ENCODE measurements at places on chromosomes 6 and 20.

GRCh38 chr6:7787137-7787608 is 61.3 kb downstream of the BMP6 start:
- DNase-seq, result no peak

- DNase-seq, result no peak
Observed at GRCh38 chr6:31405996-31406395, 2.6 kb downstream of the MICA start.

- no peak for DNase-seq
Observed at GRCh38 chr20:36435592-36436541, 105.5 kb upstream of the MYL9 start.

DNA sequence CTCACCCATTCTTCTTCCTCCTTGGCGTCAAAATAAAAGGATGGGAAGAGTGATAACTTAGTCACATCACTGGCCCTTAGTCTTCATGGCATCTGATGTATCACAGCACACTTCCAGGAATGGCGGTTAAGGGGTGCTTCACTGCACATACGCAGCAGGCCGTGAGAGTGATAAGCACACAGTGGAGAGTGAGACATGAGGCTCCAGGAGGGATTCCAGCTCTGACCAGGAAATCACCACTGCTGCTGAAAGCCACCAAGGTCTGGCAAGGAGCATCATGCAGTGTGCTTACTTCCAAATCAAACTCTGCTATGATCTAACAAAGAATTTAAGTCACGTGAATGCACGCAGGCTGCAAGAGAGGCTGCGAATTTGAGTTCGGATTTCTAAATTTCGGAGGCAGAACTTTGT is 62.4 kb downstream of the ARID1B start:
- DNase-seq, result no peak

DNA sequence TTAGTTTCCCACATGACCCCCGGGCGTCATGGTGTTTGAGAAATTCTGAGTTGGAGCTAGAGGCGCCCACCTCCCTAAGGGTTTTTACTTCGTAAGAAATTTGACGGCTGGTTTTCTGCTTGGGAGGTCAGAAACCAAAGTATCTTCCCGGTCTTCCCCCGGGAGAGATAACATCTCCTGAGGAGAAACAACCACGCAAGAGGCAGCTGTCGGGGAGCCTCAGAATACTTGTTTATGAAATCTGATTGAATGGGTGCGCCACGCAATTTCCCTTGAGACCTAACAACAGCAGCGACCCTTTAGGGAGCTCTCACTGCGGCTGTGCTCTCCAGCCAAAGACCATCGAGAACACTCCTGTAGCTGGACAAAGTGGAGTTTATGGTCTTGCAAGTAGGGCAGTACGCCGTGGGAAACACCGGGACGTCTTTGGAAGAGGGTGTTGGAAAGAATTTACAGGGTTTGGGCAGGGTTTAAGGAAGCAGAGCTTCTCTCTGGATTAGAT is 608 bp upstream of the EIF2S2 start:
- DNase-seq, result peak; percentile 66

GRCh38 chr6:158039178-158039557 is 57.5 kb downstream of the SYNJ2 start:
- DNase-seq, result no peak

DNA sequence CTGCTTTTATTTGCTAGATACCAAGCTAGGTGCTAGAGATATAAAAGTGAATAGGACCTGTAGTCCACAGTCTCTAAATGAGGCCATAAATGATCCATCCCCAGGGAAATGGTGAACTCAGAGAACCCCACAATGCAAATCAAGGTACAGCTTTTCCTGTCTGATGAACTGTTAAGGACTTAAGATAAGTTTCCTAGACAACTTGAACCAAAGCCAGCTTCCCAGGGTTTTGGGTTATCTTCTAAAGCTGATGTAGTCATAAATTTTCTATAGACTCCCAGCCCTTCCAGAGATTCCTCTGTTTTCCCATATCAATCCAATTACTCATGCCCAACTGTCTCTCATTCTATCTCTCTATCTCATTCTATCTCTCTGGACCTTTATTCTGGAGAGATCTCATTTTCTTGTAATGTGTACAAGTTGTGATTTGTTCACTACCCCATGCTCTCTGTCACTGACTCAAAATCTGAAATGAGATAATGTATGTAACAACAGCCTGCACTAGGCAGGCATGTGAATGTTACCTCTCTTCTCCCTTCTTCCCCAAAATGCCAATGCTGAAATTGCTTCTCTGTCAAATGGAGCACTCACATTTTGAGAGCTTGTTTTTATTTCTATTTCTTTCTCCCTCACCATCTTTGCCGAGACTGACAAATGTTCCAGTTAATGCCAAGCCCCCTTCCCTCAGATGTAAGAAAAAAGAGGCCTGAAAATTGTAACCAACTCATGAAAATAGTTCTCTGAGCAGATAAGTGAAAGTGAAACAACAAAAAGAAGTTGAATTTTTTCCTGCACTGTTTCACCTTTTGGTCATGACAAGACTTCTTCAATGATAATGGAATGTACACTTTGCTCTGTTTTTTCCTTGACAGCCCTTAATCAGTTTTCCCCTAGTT is 279.9 kb downstream of the SLC35F1 start:
- DNase-seq, result no peak

GRCh38 chr6:53651205-53651763 is 14.3 kb downstream of the KLHL31 start:
- peak; percentile 77 for DNase-seq

GRCh38 chr6:147724454-147724853 is 216.0 kb downstream of the SAMD5 start:
- no peak for DNase-seq

- DNase-seq, result no peak
Observed at GRCh38 chr6:90536520-90536919, 50.4 kb downstream of the MAP3K7 start.

DNA sequence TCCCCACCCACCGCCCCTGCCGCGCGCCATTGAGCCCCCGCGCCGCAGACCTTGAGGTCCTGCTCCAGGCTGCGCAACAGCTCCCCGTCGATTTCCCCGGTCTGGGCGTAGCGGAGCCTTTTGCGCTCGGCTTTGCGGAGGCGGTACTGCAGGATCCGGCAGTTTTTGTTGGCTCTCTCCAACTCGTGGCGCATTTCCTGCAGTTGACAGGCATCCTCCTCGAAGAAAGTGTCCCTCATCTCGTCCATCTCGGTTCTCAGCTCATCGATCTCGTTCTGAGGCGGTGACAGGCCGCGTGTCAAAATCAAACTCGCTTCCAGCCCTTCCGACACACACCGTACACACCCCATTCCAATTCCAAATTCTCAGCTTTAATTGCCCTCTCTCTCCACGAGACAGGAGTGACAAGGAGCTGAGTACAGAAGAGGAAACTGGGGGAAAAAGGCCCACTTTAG is 4.3 kb downstream of the MTCL3 start:
- peak; percentile 65 for DNase-seq

DNA sequence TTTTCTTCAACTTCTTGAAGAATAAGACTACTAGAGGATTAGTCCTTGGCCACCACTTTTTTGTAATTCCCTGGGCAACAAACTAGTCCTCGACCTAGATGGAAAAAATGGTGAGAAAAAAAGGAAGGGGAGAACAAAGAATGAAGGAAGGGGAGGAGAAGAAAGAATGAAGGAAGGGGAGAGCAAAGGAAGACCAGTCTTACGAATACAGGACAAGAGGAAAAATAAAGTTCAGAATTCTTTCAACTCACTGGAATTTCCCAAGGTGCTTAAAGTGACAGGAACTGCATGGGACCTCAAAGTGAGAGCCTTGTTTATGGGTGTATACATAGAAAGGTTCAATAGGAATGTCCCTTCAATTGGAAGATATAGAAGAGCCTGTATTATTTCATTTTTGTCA is 509.3 kb upstream of the JARID2 start:
- no peak for DNase-seq

GRCh38 chr20:10536531-10536930 is 101.4 kb downstream of the SLX4IP start:
- peak; percentile 56 for DNase-seq

GRCh38 chr6:2753110-2753489 is 2.4 kb upstream of the MYLK4 start:
- no peak for DNase-seq

DNA sequence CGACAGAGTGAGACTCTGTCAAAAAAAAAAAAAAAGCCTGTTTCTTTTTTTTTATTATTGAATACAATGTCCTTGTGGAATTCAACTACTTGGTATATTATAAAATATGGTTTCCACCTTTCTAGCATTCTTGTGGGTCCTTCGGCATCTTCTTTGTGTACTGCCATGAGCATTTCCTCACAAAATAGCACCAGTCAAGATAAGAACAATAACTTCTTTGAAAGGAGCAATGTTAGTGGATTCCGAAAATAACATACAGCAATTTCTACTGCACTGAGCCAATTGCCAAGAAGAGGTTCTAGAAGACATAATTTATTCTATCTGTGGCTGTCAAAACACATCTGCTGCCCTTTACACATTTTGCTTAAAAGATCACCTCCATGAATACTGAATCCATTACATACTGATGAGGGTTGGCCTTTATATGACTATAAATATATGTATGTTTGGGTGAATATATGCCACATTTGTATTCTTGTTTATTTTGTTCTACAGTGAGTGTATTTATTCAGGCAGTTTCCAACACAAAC is 19.1 kb upstream of the SPTLC3 start:
- DNase-seq, result no peak

DNA sequence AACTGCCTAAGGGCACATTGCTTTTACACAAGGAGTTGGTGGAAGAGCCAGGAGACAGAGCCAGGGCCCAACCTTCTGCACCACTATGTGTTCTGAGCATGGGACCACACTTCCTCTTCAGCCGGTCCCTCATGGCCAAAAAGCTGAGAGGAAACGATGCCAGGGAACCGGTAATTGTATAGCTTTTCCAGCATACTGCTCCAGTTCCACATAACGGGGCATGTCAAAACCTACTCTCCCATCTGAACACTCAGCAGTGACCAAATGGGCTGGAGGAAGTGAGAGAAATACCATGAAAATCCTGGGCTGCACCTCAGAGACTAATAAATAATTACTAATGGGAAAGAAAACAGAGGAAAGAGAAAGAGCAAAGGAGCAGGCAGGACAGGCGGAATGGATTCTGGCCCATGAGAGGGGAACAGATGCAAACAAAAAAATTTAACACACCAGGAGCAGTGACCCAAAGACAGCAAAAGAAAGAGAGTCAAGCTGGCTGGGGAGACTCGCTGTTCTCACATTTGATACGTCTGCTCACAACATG is 52.0 kb upstream of the BMP2 start:
- DNase-seq, result no peak

GRCh38 chr20:4091490-4092479 is 76.4 kb upstream of the RNF24 start:
- DNase-seq, result no peak

- DNase-seq, result peak; percentile 33
Observed at GRCh38 chr6:142207265-142207877, 60.3 kb downstream of the VTA1 start.

DNA sequence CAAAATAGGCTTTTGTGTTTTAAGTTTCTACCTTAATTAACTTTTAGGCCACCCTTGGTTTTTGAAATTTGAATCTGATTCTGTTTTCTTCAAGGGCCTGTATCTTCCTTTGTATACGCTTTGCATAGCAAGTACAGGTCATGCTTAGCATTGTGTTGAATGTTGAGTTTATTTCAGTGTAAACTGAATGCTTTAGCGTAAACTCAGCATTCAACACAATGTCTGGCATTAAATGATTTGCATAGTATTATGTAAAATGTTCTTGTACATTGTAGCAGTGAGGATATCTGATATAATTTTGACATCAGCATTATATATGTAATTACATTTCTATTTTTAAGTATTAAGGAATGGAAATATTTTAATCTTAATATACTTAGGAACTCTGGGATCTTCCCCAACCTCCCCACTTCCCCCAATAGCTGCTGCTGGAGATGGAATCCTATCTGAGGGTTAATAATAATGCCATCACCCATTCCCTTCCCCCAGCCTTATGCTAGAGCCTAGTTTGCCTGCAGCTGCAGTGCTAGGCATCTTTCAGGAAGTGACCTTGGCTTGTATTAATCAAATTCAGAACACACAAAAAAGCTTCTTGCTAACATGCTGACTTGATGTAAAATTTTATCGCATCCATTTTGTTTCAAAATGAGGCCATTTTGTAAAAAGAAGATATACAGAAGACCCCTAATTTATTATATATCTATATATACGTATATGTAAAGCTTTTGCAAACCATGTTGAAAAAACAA is 73.1 kb downstream of the NCOA3 start:
- peak; percentile 58 for DNase-seq

DNA sequence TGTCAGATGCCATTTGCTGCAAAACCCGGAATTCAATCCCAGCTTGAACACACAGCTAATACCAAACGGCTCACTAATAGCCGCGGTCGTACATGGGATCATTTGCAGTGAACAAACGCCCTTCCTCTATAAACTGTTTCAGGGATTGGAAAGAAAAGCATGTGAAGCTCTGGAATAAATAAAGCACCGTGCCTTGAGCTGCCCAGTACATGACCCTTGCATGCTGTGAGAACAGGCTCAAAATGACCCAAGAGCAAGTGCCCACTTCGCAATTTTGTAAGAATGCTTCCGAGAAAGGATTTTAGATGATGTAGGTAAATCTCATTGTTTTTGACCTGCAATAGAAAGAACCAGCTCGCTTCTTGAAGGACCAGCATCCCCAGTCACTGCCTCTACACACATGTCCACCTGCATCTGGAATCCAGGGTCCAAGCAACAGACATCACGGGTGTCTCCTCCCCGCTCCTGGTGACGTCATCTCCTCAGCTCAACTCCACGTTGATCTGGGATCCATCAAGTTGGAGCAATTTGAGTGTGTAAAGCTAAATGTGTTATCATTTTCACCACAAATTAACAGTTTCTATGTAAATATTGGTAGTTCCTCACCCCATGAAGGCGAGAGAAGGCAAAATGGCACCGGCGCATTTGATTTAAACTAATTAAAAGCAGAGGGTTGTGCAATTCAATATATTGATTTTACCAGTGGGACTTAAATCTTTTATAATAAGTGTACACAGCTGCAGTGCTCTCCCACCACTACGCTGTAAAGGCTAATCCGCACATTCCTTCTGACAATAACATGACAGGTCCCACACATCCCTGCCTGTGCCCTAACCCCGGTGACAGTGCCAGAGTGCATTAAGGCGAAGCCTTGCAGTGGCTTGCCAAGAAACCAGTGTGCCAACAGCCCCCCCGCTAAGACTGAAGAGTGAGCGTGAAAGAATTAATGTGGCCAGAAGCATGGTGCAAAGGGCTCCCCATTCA is 6.2 kb downstream of the BMP7 start:
- no peak for DNase-seq

DNA sequence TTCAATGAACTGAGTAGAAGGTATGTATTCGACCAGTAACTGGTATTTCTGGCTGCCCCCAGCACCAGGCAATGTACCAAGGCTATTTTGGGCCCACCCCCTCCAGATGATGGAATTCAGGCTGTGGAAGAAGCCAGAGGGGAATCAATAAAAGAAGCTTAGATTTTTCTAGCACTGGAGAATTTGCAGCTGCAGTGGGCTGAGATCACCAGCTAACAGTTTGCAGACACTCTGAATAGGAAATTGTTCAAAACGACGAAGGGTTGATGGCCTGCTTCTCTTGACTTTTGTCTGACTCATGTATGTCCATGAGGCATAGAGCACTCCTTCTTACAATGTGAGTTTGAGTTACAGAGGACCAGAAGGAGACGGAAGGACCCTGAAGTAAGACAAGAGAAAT is 32.4 kb upstream of the FBXO9 start:
- no peak for DNase-seq
